Mesendoderm (in vitro differentiated cells): ENCODE measurements at places on chromosomes 2 and 18.

- no peak for DNase-seq
Measured at GRCh38 chr18:21461460-21461859, 139.0 kb downstream of the ESCO1 start.

DNA sequence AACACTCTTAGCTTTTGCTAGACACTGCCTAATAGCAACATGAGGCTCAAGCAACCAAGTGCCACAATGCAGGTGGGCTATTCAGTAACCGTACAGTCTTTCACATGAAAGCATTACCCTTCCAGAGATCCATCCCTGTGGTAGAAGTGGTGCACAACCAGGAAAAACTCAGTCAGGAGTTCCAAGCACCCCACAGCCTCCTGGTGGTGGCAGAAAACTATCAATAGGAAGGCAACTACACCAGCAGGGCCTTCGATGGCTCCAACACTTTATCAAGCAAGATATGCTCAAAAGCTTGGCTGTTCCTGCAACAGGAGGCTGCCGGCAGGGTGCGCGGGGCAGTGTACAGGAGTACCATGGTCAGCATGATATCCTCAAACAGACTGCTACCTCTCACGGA is 176.1 kb upstream of the DLGAP1 start:
- peak; percentile 44 for DNase-seq

DNA sequence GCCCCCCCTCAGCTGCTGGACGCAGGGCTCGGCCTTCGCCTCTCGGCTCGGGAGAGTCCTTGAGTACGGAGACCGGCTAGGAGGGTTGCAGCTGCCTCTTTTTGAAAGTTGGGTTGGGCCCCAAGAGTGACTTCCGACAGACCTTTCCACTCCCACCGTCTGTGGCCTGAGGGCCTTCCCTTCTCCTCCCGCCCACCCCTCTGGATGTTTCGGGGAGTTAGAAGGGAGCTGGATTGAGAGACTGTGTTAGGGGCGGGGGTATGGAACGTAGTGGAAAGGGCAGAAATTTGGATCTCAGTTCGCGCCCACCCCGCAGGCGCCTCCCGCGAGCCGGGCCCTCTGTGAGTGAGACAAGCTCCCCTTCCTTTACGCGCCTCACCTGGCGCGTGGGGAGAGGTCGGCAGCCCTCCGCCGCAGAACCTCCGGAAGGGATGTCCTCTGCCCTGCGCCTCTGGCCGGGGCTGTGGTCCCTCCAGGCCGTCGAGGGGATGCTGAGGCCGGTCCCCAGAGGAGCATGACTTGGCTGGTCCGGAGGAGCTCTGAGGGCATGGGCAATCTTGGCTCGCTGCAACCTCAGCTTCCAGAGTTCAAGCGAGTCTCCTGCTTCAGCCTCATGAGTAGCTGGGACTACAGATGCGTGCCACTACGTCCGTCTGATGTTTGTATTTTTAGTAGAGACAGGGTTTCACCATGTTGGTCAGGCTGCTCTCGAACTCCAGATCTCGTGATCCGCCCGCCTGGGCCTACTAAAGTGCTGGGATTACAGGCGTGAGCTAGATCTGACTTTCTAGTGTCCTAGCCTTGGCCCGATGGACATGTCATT is 15.9 kb downstream of the C2orf74 start:
- peak; percentile 74 for DNase-seq

- DNase-seq = no peak
Measured at GRCh38 chr18:58662118-58662517, 9.1 kb upstream of the MALT1 start.

DNA sequence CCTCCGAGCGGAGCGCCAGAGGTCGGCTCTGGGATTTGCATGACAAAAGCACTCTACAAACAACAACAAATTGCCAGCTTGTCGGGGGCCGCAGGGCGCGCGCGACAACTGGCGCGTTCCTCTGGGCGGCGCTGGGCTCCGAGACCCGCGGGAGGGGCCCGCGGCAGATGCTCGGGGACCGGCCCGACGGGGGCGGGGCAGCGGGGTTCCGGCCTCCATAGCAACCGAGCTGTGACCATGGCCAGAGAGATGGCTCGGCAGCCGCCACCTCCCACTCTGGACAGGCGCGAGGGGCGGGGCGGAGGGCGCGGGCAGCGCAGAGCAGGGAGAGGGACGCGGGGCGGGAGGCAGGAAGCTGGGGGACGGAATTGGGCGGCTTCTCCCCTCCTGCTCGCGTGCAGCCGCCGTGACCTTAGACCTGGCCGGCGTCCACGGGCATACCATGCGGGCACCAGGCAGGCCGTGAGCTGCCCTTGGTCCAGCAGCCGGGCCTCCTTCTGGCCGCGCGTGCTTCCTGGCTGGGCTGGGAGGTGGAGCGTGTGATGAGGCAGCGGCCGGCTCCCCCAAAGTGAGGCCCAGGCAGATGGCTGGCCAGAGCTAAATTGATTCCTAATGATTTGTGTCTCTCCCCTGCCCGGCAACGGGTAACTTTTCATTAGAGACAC is 171.5 kb downstream of the CELF4 start:
- DNase-seq = peak; percentile 92

GRCh38 chr2:10007435-10007834 is 35.9 kb upstream of the KLF11 start:
- DNase-seq = no peak

DNA sequence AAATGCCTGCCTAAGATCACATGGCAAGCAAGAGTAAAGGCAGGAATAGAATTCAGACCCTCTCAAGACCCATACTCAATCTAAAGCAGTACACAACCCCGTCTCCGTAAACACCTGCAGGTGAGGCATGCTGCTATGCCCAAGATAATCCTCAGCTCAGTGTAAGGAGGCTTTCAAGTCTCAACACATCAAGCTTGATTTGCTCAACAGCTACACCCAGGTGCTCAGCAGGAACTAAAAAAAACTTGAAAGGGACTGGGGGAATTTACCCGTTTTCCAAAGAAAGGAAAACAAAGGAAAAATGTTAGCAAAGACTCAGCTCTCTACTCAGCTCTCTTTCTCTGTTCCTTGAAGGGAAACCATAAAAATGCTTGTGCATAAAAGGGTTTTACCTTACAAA is 301.8 kb downstream of the C1D start:
- DNase-seq = no peak

DNA sequence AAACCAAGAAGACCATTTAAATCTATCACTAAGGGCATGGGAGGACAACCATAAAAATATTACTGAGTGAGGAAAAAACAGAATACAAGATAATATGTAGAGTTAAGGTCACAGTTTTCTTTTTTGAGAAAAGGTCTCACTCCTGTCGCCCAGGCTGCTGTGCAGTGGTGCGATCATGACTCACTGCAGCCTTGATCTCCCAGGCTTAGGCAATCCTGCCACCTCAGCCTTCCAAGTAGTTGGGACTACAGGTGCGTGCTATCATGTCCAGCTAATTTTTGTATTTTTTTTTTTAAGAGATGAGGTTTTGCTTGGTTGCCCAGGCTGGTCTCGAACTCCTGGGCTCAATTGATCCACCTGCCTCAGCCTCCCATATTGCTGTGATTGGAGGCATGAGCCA is 24.0 kb downstream of the POLR1A start:
- DNase-seq = no peak

DNA sequence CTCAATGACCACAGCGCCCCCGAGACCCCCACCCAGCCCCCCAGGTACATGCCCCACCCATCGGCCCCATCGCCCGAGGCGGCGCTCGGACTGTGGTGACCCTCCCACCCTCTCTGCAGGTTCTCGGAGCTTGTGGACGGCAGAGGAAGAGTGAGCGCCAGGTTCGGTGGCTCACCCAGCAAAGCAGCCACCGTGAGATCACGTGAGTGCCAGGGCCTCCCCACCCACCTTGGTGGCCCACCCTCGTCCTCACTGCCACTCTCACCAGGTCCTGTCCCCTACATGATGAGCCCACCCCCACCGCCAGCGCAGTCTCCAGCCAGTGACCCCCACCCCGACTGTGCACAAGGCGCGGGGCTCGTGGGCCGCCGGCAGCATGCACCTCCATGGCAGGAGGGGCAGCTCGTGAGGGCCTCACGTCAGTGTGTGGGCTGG is 30.4 kb downstream of the MTERF4 start:
- no peak for DNase-seq

GRCh38 chr2:125455110-125455509 is 1200.8 kb upstream of the GYPC start:
- DNase-seq = no peak

DNA sequence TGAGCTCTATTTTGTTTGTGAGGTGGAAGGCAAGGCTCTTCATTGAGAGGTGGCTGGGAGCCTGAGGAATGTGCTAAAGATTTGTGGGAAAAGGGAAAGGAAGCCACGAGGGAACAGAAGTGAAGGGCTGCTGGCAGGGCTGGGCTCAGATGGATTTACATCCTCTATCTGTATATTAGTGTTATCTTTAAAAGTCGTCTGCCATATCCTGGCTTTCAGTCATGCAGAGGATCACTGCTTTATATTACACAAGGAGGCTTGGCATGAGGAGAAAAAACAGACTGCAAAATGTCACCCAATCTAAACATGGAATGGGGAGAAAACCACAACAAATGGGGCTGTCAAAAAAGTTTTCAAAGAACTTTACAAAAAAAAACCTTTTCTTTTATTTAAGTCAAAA is 434.4 kb downstream of the HRH4 start:
- DNase-seq = peak; percentile 60

GRCh38 chr18:50706651-50707050 is 113.2 kb downstream of the MRO start:
- DNase-seq = no peak

DNA sequence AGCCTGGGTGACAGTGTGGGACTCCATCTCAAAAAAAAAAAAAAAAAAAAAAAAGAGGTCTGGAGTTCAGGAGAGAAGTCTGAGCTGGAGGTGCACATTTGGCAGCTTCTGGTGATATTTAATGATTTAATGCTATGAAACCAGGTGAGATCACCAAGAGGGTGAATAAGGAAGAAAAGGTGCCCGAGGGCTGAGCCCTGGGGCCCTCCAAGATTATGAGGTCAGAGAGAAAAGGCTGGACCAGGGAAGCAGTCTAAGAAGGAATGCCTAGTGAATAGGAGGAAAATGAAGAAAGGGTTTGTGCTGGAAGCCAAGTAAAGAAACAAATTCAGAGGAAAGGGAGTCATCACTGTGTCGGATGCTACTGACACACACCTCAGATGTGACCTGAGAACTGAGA is 88.0 kb upstream of the PELI1 start:
- no peak for DNase-seq

- DNase-seq = peak; percentile 81
Measured at GRCh38 chr18:61635901-61636528, 256.8 kb downstream of the RNF152 start.

- DNase-seq = no peak
Measured at GRCh38 chr2:120910956-120911951, 175.6 kb downstream of the GLI2 start.

GRCh38 chr2:7430869-7431641 is 513.8 kb downstream of the RNF144A start:
- DNase-seq = peak; percentile 88

GRCh38 chr2:68250196-68250595 is 2.1 kb downstream of the PPP3R1 start:
- no peak for DNase-seq

GRCh38 chr18:77316641-77317040 is 67.0 kb downstream of the GALR1 start:
- DNase-seq = no peak

- peak; percentile 86 for DNase-seq
Measured at GRCh38 chr2:205675861-205676516, 6.3 kb upstream of the NRP2 start.

DNA sequence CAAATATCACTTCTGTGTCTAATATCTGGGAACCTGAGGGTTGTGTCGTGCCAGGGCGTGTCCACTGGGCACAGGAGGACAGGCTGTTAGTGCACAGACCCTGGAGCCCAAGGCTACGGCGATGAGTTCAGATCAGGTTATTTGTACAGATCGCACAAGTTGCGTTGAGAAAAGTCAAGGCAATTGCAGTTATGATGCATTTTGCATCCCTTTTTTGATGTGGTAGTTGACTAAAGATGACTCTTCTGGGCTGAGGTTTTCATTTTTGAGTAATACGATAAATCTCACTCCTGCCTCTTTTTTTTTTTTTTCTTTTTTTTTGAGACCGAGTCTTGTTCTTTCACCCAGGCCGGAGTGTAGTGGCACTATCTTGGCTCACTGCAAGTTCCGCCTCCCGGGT is 7.2 kb downstream of the RBFA start:
- DNase-seq = no peak

DNA sequence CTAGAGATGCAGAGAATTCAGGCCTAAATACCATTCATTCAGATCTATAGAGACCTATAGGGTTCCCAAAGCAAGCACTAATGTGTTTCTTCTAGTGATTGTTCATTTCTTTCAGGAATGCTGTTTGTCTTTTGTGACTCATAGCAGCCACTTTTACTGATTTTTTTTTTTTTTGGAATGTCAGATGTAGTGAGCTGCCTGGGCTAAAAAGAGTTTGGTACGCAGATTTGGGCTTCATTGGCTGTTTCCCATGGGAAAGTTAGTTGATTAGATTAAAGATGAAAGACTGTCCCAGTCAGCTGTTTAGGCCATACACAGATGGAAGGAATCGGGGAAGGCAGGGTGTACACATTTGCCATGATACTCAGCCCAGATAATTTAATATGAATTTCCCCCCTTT is 87.6 kb downstream of the CDC42EP3 start:
- DNase-seq = peak; percentile 27

GRCh38 chr2:224449212-224450147 is 47.6 kb upstream of the FAM124B start:
- peak; percentile 32 for DNase-seq

GRCh38 chr18:21868770-21869169 is 128.2 kb downstream of the MIB1 start:
- no peak for DNase-seq

DNA sequence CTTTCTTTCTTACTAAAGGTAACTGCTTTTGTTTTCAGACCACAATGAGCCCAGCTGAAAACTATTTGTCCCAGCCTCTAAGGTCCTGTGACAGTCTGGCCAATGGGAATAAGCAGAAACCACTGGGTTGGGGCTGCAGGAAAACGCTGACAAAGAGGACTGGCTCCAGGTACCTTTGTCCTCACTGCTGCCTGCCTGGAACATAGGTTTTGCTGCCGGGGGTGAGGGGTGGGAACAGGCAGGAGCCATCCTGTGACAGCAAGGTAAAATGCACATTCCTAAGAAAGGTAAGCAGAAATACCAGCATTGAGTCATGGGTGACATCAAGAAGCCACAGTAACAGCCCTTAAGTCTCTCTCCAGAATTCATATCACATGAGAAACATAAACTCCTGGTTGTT is 21.6 kb downstream of the PTPN2 start:
- DNase-seq = peak; percentile 98

GRCh38 chr2:33645861-33646260 is 46.8 kb upstream of the FAM98A start:
- DNase-seq = no peak

- peak; percentile 87 for DNase-seq
Measured at GRCh38 chr2:9690252-9690651, 59.5 kb upstream of the YWHAQ start.
